ENCODE measurements at places on chromosomes 3 and 15.

- no peak for DNase-seq
Measured at GRCh38 chr15:94000606-94001005, 230.8 kb upstream of the MCTP2 start.

DNA sequence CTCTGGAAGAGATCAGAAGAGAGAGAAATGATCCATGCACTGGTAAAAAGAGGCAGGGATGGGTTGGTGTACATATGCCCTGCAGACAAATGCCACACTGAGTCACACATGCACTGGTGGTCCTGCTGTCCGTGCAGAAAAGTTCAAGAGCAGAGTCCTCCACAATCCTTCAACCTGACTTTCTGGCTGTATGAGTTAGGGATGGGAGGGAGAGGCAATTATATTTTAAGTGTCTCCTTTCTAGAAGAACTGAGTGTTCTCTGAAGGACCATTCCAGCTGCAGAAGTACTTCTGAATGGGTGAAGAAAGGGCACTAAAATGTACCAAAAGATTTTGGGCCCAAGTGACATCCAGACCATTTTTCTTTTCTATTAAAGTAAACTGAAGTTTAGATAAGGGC, 26.4 kb downstream of the TMEM39A start:
- no peak for DNase-seq

- DNase-seq: peak; percentile 57
Measured at GRCh38 chr3:97278506-97278905, 464.1 kb downstream of the EPHA6 start.

DNA sequence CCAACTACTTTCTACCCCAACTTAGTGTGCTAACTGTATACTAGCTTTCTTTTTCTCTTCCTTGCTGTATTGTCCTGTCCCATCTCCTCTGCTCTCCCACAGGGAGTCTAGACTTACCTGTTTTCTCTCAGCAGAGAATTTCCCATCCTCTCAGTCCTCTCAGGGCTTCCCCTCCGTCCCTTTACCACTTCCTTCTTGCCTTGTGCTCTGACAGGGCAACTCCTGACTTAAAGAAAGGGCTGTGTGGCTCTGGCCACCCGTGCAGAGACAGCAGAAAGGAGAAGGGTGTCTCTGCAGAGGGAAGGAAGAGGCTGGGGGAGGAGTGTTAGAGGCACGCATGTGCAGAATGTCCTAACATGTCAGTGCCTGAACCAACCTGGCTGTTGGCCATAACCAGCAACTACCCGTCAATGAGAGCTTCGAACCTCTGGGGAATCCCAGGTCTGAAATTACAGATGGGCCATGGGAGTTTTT, at the start of gene GCSAM:
TSS of gene GCSAM (minus strand) at position 274 of the 474 bp plus-strand sequence. CDS start at position 146, 128 bp downstream.
- DNase-seq: no peak

GRCh38 chr3:51681453-51681852, 10.4 kb downstream of the TEX264 start:
- DNase-seq: no peak

GRCh38 chr3:134002306-134002705, 27.4 kb downstream of the SLCO2A1 start:
- DNase-seq: no peak

- no peak for DNase-seq
Measured at GRCh38 chr3:46353647-46354410, at the start of gene CCR2. Gene CCR2, plus strand, starts transcription at chr3:46354111. Its CDS starts 3,417 bp downstream, at chr3:46357528.

GRCh38 chr3:123008840-123009239, 18.7 kb downstream of the SEMA5B start:
- DNase-seq: no peak

DNA sequence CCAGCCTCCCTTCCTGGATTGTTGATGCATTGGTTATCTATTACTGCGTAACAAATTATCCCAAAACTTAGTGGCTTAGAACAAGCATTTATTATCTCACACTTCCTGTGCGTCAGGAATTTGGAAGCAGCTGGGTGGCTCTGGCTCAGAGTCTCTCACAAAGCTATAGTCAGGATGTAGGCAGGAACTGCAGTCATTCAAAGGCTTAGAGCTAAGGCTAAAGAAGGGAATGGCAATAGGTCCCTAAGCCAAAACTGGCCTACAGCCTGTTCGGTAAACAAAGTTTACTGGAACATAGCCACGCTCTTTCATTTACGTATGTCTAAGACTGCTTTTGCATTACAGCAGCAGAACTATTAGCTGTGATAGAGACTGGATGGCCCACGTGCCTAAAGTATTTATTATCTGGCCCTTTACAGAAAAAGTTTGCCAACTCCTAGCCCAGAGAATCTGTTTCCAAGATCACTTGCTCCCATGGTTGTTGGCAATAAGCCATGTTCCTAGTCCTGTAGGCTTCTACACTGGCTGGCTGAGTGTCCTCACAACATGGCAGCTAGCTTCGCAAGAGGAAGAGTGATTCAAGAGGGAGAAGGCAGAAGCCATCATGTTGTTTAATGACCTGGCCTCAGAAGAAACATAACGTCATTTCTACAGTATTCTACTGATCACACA, 132.4 kb downstream of the SNRK start:
- peak; percentile 33 for DNase-seq

DNA sequence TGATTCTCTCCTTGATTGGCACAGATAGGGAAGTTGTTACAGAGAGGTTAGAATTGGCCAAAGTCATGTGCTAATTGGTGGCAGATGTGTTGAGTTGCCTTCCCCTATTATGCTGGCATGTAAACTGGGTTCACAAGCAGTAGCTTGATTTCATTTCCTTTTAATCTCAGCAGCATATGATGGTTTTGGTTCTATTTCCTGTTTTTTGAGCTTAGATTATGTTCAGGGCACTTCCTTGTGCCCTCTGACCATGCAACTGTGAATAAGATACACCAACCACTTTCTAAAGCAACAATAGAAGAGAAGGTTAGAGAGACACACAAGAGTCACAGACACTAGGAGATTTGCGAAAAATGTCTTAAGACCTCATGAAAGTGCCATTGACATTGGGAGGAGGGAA, 16.5 kb downstream of the HPS3 start:
- DNase-seq: no peak

- DNase-seq: no peak
Measured at GRCh38 chr3:94356581-94356980, 293.7 kb downstream of the NSUN3 start.

DNA sequence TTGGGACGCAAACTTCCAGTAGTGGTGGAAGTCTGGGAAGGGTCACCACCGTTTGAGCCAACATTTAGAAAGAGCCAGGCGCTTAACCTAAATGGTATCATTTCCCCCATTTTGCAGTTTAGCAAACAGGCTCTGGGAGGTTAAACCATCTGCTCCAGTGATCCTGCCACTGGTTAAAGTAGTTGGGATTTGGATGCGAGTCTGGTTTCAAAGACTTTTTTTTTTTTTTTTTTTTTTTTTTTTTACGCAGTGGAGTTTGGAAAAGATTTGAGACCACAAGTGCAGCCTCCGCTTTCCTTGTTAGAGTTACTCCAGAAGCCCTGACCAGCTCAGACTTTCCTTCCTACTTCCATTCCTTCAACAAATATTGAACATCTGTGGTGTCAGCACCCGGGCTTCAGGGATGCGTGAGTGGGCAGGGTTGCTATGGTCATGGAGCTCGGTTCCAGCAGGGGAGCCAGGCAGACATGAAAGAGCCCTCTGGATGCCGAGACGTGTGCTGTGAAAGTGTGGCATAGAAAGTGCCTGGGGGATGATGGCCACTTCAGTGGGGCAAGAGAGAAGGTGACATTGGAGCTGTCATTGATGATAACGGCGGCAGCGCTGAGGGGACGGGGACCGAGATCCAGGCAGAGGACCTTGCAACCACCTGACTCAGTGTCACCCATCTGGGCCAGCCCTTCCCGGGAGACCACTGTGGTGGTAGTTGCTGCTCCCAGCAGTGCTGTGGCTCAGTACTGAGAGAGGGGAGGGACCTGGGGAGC, 1.1 kb upstream of the RNU6-1 start:
- peak; percentile 51 for DNase-seq

GRCh38 chr3:5011555-5012256, 32.5 kb downstream of the BHLHE40 start:
- no peak for DNase-seq

DNA sequence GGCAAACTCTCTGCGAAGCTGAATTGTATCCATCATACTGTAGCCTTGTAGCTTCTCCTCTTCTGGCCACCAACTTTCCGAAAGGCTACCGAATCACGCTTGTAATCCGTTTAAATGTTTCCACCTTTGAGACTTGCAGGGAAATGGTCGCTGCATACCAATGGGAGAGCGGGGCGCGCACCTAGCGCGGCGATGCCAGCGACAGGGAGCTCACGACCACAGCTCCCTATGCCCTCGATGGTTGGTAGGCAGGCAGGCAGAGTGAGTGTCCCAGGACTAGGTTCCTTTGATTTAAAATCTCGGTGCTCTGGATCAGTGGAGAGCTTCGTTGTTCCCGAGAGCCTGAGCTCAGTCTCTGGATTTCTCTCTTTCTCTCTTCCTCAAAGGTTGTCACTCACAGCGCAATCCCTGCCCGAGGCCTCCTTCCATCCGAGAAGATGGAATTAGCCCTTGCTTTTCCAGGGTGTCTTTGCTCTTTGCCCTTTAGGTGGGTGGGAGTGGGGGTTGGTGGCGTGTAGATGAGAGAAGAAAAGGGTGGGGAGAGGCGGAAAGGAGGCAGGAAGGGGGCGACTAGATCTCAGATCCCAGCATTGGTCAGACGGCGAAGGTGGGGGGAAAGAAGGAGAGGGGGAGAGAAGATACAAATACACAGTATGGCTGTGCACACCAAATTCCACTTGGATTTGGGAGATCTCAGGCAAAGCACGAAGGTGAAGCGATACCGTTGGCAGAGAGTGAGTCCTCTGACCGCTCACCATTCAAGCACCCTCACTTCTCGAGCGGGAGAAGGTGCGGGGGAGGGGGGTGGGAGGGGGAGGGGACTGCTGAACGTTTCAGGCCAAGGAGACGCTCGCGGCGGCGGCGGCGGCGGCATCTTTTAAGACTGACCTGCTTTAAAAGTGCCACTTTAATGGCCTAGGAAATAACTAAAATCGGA, at the start of gene SLITRK3:
TSS of gene SLITRK3 (minus strand) at position 745 of the 937 bp plus-strand sequence. CDS start 5,554 bp downstream, outside the sequence.
- DNase-seq: no peak

GRCh38 chr3:133408961-133409360, 9.1 kb downstream of the BFSP2 start:
- no peak for DNase-seq

DNA sequence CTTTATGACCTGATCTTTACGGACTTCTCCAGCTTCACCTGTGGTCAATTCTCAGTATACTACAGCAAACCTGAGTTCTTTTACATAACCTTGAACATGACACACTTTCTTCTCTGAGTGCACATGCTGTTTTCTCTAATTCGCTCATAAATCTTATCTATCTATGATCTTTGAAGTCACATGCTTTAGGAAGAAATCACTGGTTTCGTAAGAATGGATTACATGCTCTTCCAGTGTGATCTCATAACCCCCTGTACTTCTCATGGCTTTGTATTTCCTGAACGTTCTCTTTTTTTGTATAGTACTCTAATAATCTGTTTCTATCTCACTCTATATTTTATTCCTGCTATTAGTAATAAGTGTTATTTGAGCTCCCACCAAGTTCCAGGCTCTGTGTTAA, 1165.2 kb downstream of the TBL1XR1 start:
- no peak for DNase-seq

DNA sequence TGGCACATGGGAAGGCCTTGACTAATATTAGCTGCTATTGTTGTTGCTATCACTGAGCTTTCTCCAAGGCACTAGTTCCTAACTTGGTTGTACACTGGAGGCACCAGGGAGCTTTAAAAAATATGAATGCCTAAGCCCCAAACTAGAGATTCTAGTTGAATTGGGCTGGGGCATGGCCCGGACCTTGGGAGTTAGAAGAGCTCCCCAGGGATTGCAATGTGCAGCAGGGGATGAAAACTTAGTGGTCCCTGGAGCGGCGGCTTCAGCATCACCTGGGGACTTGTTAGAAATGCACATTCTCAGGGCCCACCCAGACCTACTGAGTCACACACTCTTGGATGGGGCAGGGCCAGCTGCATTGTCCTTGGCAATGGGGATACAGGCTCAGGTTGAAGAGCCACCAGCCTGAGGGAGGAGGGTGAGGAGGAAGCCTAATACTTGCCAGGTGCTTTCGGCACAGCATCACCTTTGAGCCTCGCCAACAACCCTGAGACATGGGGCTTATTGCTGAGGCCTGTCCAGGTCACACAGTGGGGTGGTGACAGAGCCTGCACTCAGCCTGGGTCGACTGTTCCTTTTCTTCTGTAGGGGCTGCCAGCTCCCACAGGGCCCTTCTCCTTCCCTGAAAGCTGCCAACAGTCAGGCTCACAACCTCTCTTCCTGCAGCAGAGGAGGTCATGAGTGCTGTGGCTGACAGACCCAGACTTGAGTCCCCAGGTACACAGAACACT, 84.5 kb downstream of the ATP2B2 start:
- no peak for DNase-seq

GRCh38 chr3:150605998-150606641, 3.0 kb downstream of the SELENOT start:
- DNase-seq: no peak

- DNase-seq: no peak
Measured at GRCh38 chr3:89586256-89586655, 478.8 kb downstream of the EPHA3 start.

DNA sequence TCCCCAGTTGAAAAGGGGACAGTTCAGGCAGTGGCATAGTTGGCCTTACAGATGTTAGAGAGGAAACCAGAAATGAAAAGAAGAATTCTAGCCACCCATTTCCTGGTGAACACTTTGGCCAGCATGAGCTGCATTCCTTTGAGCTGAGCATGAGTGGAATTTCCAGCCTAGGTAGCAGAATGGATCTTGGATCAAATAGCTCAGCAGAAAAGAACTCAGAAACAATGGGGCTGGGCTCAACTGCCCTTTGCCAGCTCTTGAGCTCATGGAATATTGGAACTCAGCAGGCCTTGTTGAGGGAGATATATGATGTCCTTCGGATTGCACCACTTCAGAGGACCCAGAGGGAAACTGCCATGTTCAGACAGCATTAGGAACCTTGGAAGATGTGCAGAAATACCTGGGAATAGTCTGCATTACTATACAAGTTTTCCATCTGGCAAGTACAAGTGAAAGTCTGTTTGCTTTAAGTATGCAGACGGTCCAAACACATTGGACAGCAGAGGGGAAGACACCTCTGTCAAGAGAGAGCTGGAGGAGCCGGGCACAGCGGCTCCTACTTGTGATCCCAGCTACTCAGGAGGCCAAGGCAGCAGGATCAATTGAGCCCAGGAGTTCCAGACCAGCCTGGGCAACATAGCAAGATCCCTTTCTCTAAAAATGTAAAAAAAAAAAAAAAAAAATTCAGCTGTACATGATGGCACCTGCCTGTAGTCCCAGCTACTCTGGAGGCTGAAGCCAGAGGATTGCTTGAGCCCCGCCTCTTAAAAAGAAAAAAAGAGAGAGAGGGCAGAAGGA, 3.1 kb upstream of the CDV3 start:
- DNase-seq: no peak

GRCh38 chr3:17039594-17039993, 154.8 kb downstream of the PLCL2 start:
- no peak for DNase-seq

- DNase-seq: no peak
Measured at GRCh38 chr3:190601622-190602021, 87.7 kb downstream of the IL1RAP start.

DNA sequence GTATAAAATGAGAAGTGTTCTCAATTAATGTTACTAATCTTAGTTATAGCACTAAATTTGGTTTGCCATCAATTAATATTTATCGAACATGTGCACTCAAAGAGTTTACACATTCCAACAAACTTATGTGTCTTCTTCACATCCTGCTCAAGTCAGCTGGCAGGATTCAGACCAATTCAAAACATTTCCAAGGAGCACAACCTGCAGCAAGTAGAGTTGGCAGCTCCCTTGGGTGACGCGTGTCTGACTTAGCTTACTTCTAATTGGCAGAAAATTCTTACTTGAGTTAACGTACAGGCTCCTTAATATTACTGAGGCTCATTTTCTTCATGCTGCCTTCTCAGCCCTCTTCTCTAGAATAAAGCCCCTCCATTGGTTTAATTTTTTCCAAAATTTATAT, 110.4 kb upstream of the PFN2 start:
- DNase-seq: no peak
